Globus pallidus (tissue), 1 donor: ENCODE measurements at places on chromosomes 1 and 21.

GRCh38 chr1:58919226-58919958, 135.5 kb upstream of the JUN start:
- DNase-seq, result no peak

- no peak for DNase-seq
Measured at GRCh38 chr1:68173283-68173935, 58.9 kb downstream of the WLS start.

DNA sequence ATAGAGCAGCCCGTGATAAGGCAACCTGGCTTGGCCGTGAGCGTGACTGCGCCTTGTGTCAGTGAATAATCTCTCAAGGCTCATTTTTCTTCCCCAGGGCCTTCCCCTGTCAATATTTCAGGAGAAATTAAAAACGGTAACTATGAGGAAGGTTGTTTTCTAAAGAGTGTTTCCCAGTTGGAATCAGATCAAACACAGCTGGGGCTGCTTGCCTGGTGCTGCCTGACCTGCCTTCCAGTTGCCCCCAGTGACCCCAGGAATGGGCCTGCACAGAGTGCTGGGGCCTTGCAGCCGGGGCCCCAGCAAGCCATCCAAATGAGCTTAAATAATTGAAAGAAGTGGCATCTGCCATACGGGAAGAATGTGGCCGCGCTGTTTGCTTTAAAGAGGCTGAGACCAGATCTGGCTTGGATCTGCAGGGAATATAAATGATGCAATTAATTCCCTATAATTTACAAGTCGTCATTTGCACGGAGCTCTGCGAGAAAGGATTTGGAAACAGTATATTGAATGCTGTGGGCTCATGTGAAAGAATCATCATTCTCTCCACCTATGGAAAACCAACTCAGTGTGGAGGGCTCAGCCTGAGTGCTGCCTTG, 203.9 kb downstream of the C1orf94 start:
- DNase-seq, result no peak

- no peak for DNase-seq
Measured at GRCh38 chr1:155071701-155072100, 6.9 kb upstream of the EFNA3 start.

DNA sequence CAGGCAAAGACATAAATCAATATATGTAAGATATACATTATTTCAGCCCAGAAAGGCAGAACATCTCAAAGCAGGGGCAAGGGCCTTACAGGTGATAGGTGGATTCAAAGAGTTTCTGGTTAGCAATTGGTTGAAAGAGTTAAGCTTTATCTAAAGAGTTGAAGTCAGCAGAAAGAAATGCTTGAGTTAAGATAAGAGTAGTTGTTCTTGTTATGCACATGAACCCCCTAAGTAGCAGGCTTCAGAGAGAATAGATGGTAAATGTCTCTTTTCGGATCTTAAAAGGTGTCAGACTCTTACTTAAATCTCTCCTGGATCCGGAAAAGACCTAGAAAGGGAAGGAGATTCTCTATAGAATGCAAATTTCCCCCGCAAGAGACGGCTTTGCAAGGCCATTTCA, 8.3 kb upstream of the ZBTB40 start:
- DNase-seq, result no peak

- DNase-seq, result no peak
Measured at GRCh38 chr1:100530880-100531487, 7.0 kb upstream of the GPR88 start.

- peak; percentile 82 for DNase-seq
Measured at GRCh38 chr21:42652527-42653230, 742 bp upstream of the PDE9A start.

- no peak for DNase-seq
Measured at GRCh38 chr1:193634470-193634869, 448.1 kb upstream of the B3GALT2 start.

DNA sequence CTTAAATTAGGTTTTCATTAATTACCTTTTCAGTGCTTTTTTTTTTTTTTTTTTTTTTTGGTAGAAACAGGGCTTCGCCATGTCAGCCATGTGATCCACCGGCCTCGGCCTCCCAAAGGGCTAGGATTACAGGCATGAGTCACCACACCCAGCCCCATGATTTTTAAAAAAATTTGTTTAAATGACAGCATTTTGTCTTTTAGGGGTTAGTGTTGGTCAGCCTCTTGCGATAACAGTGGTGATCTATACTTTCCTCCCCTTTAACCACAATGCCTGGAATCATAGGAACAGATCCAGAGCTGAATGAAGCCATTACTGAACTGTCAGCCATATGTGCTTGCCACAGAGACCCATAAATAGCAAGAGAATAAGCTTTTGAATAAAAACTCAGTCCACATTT, 73.9 kb downstream of the CACHD1 start:
- DNase-seq, result no peak

DNA sequence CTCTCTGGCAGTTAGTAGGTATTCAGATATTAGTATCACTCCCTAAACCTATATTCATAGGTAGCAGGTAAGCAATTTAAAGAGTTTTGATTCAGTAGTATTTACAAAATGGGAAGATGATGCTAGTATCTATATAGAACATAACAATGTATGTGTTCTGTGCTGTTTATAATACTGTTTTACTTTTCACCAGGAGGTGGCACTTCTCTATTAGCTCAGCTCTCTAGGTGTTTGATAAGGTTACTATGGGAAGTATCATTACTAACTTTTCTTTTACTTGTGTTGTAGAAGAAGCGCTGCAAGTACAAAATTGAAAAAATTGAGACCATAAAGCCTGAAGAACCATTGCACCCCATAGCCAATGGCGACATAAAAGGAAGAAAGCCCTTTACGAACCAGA, 49.4 kb upstream of the FASLG start:
- DNase-seq, result no peak

DNA sequence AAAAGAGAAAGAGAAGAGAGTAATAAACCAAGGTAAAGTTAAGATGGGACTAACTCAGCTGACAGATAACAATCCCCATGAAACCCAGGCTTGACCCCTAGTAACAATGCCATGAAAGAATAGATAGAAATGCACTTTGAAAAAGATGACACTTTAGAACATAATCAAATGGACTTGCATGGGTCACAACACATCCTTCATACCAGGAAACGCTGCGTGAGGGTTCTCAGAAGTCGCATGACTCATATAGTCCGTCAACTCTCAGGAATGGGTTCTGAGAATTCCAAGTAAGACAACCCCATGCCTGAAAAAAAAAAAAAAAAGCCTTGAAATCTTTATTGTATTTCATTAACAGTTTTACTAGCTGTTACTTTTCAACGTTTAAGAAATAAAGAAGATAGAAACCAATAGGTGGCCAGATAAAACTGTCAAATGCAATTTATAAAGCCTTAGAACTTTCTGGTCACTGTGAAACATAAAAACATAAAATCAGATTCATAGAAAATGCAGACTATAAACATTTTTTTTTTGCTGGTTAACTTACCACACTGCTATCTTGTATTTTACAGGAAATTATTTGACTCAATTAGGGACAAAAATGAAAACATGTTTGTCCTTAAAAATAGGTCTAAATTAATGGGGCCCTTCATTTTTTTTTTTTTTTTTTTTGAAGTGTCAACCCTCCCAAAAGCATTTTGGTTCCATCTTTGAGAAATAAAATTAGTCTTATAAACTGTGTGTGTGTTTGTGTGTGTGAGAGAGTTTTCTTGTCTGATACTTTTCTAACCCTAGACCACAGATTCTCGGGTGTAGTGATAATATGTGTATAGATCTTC, 202.1 kb downstream of the NCAM2 start:
- peak; percentile 45 for DNase-seq

- DNase-seq, result no peak
Measured at GRCh38 chr1:183654706-183655105, 1.6 kb upstream of the APOBEC4 start.

GRCh38 chr1:246343251-246343650, 163.8 kb downstream of the SMYD3 start:
- no peak for DNase-seq

DNA sequence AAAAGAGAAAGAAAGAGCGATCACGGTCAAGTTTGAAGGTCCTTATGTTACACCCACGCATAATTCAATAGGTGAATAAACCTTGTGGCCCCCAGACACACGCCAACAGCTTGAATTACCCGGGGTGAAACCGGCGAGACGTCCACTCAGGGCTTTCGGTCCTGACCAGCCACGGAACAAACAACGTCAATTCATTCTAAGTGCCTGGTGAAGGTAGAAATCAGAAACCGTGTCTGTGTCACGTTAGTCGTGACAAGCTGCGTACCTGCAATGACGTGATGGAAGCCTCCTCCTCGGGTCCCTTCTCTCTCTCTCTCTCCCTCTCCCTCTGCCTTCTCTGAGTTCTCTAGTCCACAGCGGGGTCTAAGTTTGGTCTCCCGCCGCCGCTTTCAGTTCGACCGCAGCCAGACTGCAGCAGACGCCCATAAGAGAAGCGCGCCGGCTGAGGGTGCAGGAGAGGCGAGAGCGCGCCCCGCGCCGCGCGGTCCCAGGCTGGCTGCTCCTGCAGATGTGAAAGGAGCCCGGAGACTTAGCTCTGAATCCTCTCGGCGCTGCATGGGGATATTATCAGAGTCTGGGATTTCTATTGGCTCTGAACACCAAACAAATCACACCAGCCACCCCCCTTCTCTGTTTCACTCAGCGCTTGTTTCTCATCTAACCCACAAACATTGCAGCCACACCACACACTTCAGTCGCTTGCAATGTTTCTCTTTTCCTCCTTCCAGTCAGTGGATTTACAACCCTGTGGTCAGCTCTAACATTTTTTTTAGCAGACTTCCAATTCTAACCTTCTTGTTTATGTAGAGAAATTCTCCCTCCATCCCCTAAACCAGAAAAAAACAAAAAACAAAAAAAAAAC, at the start of gene GREM2:
TSS of gene GREM2 (minus strand) at position 537 of the 862 bp plus-strand sequence. CDS start 118,680 bp downstream, outside the sequence.
- DNase-seq, result peak; percentile 4

GRCh38 chr1:204077979-204078696, 5.2 kb downstream of the SOX13 start:
- peak; percentile 52 for DNase-seq

GRCh38 chr1:212743901-212744475, 44.3 kb upstream of the BATF3 start:
- no peak for DNase-seq

DNA sequence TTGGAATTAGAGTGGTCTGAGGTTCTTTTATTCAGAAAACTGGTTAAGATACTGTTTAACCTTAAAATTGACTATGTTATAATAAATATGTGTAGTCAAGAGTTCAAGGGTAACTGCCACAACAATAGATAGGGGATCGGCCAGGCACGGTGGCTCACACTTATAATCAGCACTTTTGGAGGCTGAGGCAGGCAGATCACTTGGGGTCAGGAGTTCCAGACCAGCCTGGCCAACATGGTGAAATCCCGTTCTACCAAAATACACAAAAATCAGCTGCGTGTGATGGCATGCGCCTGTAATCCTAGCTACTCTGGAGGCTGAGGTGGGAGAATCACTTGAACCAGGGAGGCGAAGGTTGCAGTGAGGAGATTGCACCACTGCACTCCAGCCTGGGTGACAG, 39.5 kb downstream of the PDC start:
- DNase-seq, result no peak

DNA sequence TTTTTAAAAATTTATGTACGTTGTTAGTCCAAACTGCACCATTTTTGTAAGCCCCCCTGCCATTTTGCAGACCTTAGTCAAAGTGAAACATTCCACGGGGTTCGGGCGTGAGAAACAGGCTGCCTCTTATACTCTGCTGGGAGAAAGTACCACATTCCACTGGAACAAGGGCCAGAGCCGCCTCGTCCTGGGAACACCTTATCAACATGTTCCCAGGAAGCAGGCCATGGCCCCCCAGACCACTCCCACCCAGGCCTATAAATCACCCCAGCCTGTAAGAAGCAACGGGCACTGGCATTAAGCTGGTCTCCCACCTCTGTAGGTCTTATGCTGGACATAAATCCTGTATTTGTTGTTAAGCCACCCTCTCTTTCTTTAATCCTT, 854 bp upstream of the ZRANB2 start:
- DNase-seq, result peak; percentile 5

- no peak for DNase-seq
Measured at GRCh38 chr1:224447971-224448370, 13.4 kb upstream of the WDR26 start.

DNA sequence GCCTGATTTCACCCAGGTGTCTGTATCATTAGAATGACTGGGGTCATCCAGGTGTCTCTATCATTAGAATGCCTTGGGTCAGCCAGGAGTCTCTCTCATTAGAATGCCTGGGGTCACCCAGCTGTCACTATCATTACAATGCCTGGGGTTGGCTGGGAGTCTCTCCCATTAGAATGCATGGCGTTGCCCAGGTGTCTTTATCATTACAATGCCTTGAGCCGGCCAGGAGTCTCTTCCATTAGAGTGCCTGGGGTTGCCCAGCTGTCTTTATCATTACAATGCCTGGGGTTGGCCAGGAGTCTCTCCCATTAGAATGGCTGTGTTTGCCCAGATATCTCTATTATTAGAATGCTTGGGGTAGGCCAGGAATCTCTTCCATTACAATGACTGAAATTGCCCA, 61.6 kb downstream of the RNF187 start:
- DNase-seq, result no peak

DNA sequence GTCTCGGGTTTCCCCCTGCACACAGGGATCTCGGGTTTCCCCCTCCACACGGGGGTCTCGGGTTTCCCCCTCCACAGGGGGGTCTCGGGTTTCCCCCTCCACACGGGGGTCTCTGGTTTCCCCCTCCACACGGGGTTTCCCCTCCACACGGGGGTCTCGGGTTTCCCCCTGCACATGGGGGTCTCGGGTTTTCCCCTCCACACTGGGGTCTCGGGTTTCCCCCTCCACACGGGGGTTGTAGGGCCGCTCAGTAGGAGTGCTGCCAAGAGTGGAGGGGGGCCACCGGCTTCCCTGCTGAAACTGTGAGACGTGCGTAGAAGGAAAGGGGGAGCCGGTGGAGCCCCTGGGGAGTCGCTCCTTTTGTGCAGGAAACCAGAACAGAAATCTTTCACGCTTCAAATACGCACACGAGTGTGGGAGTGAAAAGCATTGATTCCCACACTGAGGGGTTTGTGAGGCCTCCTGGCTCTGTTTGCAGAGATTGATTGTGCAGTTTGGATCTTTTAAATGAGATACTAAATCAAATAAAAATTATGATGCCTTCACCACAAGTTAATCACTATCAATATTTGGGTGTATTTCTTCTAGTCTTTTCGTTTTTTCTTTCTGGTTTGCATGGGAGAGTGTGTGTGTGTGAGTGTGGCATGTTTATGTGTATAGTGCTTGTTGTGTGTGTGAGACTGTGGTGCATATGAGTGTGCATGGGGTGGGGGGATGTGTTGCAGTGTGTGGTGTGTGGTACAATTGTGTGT, 54.3 kb upstream of the TRAPPC10 start:
- no peak for DNase-seq

- no peak for DNase-seq
Measured at GRCh38 chr1:157110686-157111085, 11.1 kb upstream of the ETV3L start.

GRCh38 chr21:14526836-14527695, 19.0 kb downstream of the SAMSN1 start:
- no peak for DNase-seq

DNA sequence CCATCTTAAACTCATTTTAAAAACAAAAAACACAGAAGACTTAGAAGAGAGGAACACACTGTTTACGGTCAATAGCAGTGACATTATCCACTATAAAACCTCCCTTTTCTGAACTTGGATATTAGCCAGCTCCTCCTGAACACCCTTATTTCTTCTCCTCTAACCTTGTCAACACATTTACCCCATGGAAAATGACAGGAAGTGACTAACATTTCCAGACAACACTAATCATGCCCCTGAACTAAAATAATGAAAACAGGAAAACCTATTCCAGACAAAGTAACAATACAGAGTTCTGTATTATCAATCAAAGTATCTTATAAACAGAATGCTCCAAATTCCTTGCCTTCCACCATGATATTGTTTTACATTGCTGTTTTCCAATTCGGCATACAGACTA, 45.3 kb downstream of the PALMD start:
- no peak for DNase-seq
